Upper lobe of right lung (tissue), 1 donor: ENCODE measurements at places on chromosomes 11 and 22. TPM values are rescaled to one million over a fixed set of nuclear protein-coding genes. Genes with fewer than 3 reads are reported as not detected.

The KRTAP5-7 gene
- 0.46 TPM for total RNA-seq

The SLN gene
- total RNA-seq, result 1.0 TPM

The MS4A2 gene
- 20.6 TPM for total RNA-seq

- no peak overlapping the region for H3K4me3 ChIP-seq
- H3K4me1 ChIP-seq, result no peaks in the 10 kb centered on the region
- no peak for DNase-seq
Measured at GRCh38 chr11:108733479-108734116, 68.7 kb downstream of the DDX10 start.

GRCh38 chr22:40955571-40955970 is 4.4 kb downstream of the RBX1 start:
- peaks cover 19% of the 10 kb centered on the region for H3K4me1 ChIP-seq
- DNase-seq, result no peak
- no peak overlapping the region for H3K4me3 ChIP-seq
- H3K36me3 ChIP-seq, result peaks cover 39% of the 10 kb centered on the region

- no peak for DNase-seq
- H3K27ac ChIP-seq, result no peak overlapping the region
- H3K36me3 ChIP-seq, result no peaks in the 10 kb centered on the region
- H3K4me3 ChIP-seq, result no peak overlapping the region
- H3K27me3 ChIP-seq, result no peaks in the 10 kb centered on the region
Measured at GRCh38 chr22:28948424-28948823, 65.1 kb downstream of the ZNRF3 start.

DNA sequence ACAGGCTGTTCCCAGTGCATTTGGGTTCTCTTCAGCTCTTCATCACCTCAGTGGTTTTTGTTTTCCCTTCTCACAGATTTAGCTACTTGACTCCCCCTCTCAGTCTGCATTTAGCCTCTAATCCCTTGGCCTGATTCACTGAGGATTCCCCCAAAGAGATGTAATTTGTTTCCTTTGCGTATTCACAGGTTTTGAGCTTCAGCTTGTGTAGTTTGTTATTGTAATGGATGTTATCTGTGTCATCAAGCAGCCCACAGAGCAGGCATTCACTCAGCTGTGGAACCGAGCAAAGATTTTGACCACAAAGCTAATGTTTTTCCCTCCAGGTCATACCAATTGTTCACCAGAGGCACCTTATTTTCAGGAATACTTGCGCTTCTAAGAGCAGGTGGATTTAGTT is 6.4 kb upstream of the ME3 start:
- no peaks in the 10 kb centered on the region for H3K4me1 ChIP-seq
- no peaks in the 10 kb centered on the region for H3K36me3 ChIP-seq
- H3K4me3 ChIP-seq, result no peak overlapping the region
- DNase-seq, result no peak

GRCh38 chr11:121105481-121106195 is 4.6 kb downstream of the TECTA start:
- no peaks in the 10 kb centered on the region for H3K36me3 ChIP-seq
- H3K4me3 ChIP-seq, result no peak overlapping the region

- H3K36me3 ChIP-seq, result no peaks in the 10 kb centered on the region
- H3K27ac ChIP-seq, result no peak overlapping the region
- H3K27me3 ChIP-seq, result peaks cover 15% of the 10 kb centered on the region
- no peaks in the 10 kb centered on the region for H3K4me1 ChIP-seq
- H3K4me3 ChIP-seq, result no peak overlapping the region
Measured at GRCh38 chr22:22446517-22446916, 62.0 kb downstream of the ZNF280B start.
